ENCODE measurements at places on chromosomes 7 and 10.

DNA sequence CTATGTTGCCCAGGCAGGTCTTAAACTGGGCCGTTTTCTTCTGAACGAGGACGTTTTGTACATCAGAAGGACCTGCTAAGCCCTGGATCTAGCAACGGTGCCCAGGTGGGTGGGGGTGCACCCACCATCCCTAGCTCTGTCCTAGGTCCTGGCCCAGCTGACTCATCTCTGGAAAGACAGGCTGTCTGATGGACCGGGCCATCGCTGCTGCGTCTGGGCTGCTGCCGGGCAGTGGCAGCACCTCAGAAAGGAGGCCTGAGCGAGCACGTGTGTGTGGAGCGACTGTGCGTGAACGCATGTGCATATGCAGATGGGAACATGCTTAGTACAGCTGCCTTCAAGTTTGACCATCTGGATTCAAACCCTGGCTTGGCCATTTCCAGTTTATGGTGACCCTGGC is 7.3 kb upstream of the ELFN1 start:
- DNase-seq: no peak

- DNase-seq: no peak
Measured at GRCh38 chr7:138565071-138565450, 105.0 kb downstream of the TRIM24 start.

GRCh38 chr10:28619455-28619854 is 57.9 kb upstream of the BAMBI start:
- DNase-seq: no peak

DNA sequence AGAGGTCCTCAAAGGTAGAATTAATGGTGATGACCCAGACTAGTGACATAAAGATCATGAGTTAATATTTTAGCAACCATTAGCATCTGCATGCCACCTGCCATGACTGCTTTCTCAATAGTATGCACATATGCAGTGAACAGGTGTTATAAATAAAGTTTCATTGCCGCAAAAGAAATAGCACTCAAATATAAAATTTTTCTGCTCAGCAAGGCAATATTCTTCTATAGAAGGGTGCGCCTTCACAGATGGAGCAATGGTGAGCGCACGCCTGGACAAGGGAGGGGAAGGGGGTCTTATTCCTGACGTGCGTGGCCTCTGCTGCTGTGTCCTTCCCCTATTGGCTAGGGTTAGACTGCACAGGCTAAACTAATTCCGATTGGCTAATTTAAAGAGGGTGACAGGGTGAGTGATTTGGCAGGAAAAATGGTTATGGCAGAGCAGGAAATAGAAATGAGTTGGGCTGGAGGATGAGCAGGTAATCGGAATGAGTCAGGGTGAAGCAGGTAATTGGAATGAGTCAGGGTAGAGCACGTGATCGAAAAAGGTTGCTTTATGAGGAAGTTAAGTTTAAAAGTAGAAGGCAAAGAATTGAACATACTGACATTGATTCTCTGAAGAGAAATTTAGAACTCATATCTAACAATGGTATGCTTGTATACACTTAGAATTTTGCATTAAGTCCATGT is 24.7 kb upstream of the TRIM24 start:
- DNase-seq: no peak

GRCh38 chr7:14218338-14218737 is 228.9 kb upstream of the ETV1 start:
- DNase-seq: no peak

GRCh38 chr7:17302575-17303142 is 4.2 kb downstream of the AHR start:
- no peak for DNase-seq

- DNase-seq: no peak
Measured at GRCh38 chr10:124097883-124098282, 4.5 kb upstream of the CHST15 start.

DNA sequence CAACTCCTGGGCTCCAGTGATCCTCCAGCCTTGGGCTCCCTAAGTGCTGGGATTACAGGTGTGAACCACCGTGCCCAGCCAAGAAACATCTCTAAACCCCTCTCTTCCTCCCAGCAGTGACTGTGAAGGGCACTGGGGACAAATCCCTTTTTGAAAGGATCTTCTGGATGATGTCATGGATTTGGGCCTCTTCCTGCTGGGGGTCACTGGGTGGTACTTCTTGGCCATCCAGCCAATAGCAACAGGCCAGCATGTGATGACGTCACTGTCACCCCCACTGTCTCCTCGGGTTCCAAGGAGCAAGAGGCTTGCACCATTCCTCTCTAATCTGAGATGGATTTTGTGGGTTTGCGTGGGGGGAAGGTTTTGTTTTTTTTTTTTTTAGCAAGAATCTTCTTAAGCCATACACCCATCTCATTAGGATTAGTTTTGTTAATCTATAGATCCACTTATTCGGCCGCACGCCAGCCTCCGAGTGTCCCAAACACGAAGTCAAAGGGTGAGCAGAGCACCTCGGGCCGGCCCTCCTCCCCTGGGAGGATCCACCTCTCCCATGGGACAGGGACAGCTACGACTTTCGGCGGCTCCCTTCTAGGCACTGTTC is 29.4 kb upstream of the TNRC18 start:
- no peak for DNase-seq

Data from epithelial cell of proximal tubule (primary cell).